ENCODE measurements at places on chromosomes 2 and 18.
A peak's percentile ranks its signal among the peaks of the same experiment; 100 is the strongest.

DNA sequence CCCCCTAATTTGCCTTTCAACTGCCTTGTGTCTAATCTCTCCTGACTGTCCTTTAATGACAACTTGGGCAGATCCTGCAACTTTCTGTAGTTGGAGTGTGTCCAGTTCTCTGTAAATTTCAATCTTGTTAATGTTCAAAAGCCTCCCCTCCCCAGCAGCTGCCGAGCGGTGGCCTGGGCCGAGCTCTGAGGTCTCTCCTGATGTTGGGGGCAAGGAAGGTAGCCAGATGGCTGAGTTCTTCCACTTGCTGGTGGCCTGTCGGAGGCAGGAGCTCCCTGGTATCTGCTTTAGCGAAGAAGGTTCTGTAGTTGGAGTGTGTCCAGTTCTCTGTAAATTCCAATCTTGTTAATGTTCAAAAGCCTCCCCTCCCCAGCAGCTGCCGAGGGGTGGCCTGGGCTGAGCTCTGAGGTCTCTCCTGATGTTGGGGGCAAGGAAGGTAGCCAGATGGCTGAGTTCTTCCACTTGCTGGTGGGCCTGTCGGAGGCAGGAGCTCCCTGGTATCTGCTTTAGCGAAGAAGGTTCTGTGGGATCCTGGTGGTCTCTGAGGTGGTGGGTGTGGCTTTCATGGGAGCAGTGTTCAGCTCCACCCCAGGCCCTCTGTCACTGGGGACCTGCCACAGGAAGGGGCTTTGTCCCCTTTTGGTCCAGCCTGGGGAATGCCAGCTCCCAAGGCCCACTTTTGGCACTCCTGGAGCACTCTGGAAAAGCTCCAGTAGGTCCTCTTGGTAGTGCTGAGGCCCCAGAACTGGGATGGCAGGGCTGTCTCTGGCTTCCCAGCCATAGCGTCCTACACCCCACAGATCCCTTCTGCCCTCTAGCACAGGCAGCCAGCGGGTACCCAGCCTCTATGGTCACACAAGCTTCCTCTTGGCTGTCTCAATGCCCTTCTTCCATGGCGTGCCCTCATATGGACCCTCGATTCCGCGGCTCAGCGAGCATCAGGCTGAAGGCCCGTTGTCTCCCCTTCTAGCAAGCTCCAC lies 211.9 kb downstream of the ALPK2 start:
- peak; percentile 61 for DNase-seq

DNA sequence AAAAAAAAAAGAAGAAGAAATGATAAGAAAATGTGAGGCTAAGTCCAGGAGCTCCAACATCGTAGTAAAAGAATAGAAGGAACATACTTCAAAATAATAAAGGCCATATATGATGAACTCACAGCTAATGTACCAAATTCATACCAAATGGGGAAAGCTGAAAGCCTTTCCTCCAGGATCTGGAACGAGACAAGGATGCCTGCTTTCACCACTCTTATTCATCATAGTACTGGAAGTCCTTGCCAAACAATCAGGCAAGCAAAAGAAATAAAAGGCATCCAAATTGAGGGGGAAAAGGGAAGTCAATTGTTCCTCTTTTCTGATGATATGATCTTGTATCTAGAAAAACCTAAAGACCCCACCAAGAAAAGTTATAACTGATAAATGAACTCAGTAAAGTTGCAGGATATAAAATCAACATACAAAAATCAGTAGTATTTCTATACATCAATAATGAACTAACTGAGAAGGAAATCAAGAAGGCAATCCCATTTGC lies 170.6 kb downstream of the METTL4 start:
- DNase-seq: no peak

- peak; percentile 91 for DNase-seq
These were observed at the start of gene CD302 for GRCh38 chr2:159797543-159798375. Gene CD302, minus strand, starts transcription at chr2:159798208. Its CDS starts 10 bp downstream, at chr2:159798198.

- no peak for DNase-seq
These were observed 63.0 kb upstream of the MSH2 start for GRCh38 chr2:47339745-47340541.

GRCh38 chr18:13446024-13446423 lies 227.5 kb downstream of the LDLRAD4 start:
- no peak for DNase-seq

- no peak for DNase-seq
These were observed 17.9 kb upstream of the SFXN5 start for GRCh38 chr2:73089270-73090030.

- DNase-seq: no peak
These were observed 102.8 kb upstream of the COPS8 start for GRCh38 chr2:236982693-236983455.

GRCh38 chr2:4992226-4992625 lies 700.0 kb upstream of the SOX11 start:
- DNase-seq: no peak

DNA sequence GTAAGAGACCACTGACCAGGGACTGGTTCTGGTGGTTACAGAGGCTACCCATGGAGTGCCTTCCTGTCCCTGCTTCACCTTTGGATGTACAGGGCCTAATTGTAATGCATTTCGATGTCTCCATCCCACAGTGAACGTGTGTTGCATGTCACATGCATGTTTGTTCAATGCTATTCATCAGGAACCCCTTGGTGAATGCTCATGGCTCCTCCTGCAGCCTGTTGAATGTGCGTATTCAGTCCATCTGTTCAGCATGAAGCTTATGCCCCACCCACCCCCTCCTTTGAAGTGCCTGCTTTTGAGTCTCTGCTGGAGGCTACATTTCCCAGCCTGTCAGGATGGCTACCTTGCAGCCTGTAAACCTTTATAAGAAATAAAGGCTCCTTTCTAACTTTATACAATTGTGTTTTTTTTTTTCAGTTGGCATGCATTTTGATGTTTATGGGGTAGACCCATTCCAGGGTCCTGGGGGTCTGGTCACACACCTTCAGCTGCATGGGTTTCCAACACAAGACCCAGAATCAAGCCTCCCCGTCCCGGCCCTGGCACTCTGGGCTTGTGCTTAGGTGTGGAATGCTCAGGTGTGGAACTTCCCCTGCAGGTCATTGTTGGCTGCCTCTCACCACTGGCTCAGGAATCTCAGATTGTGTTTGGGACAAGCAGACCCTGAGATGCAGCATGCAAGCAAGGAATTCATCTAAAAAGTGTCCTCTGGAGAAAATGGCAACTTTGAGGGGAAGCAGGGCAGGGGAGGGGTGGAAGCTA lies 238.8 kb upstream of the HDAC4 start:
- no peak for DNase-seq

DNA sequence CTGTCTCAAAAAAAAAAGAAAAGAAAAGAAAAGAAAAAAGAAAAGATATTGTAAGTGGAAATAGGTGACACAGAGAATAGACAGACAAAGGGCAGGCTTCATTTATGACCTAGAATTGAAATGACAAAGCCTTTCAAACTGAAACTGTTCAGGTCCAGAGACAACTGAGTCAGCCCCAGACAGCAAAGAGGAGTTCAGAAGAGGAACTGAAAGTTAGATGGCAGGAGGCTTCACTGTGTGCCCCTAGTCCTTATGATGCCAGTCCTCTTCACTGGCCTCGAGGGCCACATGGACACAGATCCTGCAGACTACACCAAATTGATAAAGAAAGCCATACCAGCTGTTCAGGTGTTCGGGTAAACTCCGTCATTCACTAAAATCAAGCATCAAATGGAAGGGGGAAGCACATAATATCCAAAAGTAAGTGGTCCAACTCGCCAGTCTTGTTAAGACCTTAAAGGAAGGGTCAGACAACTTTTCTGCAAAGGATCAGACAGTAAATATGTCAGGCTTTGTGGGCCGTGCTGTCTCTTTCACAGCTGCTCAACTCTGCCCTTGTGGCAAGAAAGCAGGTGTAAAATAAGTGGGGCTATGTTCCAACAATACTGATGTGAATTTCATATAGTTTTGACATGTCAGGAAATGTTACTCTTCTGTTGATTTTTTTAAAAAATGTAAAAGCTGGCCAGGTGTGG lies 231.9 kb upstream of the MGAT5 start:
- DNase-seq: no peak

GRCh38 chr18:78611869-78612268 lies 367.7 kb upstream of the SALL3 start:
- DNase-seq: no peak

All from right lobe of liver (tissue), 6 donors.